ENCODE measurements at places on chromosomes 7 and 10.

GRCh38 chr7:117061751-117062150 is 108.5 kb downstream of the ST7 start:
- no peaks in the 10 kb centered on the region for H3K36me3 ChIP-seq
- H3K27me3 ChIP-seq = no peaks in the 10 kb centered on the region
- peaks cover 2% of the 10 kb centered on the region for H3K4me1 ChIP-seq
- H3K27ac ChIP-seq = no peak overlapping the region
- no peak overlapping the region for H3K4me3 ChIP-seq

GRCh38 chr10:44990302-44990655 is 10.4 kb upstream of the ZNF22 start:
- no peaks in the 10 kb centered on the region for H3K36me3 ChIP-seq
- no peak for DNase-seq
- H3K27ac ChIP-seq = no peak overlapping the region
- H3K27me3 ChIP-seq = no peaks in the 10 kb centered on the region
- no peak overlapping the region for H3K4me3 ChIP-seq

DNA sequence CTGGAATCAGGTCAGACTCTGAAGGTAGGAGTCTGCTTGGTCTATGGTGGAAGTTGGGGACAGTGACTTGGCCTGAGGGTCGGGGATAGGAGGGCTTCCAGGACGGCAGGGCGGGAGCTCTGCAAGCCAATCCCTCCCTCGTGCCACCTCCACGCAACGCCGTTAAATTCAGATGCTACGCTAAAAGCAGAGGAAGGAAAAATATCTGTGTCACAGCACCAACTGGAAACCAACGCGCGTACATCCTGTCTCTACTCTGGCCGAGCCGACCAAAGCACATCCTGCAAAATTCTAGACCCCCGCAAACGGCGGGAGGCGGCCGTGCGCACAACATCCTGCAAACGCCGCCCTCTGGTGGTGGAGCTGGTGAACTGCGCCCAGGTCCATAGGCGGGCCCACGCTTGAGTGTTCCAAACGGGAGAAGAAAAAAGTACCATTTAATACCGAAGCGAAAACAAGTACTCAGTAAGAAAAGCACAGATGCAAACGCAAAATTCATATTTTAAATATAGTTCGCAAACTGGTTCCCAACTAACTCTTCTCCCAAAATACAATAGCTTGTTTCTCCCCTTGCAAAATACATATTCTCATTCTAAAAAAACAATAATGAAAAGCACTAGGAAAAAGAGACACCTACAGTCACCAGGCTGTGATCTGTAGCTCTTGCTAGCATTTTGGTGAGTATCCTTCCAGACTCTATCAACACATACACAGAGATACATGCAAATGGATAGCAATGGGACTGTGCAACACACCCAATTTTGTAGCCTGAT is 45.7 kb upstream of the HSPA12A start:
- H3K4me1 ChIP-seq = peaks cover 21% of the 10 kb centered on the region
- peak; percentile 88 for DNase-seq
- peak overlapping the region; percentile 41 for H3K4me3 ChIP-seq
- no peaks in the 10 kb centered on the region for H3K36me3 ChIP-seq

- peaks cover 2% of the 10 kb centered on the region for H3K27me3 ChIP-seq
- peak overlapping the region; percentile 80 for H3K27ac ChIP-seq
- no peak overlapping the region for H3K4me3 ChIP-seq
- H3K36me3 ChIP-seq = no peaks in the 10 kb centered on the region
Measured at GRCh38 chr10:132932461-132933307, 9.7 kb downstream of the CFAP46 start.

DNA sequence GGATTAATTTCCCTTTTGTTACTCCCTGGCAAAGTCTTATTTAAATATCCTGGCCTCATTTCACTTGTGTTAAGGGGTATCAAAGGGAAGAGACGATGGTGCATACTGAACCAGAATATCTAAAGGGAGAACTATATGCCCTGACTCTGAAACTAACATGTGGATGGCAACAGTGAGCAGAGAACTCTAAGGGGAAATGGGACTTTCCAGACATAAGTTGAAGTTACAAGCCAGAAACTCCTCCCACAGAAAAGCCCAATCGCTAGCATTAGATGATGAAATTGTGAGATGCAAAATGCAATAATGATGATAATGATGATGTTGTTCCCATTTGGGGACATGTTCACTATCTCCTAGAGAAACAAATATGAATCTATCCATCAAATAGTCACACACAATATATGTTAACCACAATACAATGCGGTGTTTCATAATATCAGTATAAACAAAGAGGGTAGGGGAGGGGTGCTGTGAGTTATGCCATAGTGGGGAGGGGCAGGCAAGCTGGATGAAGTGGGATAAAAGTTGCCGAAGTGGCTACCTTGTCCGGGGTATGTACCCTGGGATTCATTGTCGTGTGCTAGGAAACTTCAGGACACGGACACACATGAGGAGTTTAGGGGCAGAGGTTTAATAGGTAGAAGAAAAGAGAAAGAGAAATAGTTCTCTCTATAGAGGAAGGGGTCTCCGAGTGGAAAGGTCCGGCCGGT is 37.1 kb downstream of the TMEM229A start:
- DNase-seq = no peak
- H3K36me3 ChIP-seq = no peaks in the 10 kb centered on the region
- no peak overlapping the region for H3K4me3 ChIP-seq
- H3K27ac ChIP-seq = no peak overlapping the region
- no peaks in the 10 kb centered on the region for H3K27me3 ChIP-seq
- H3K4me1 ChIP-seq = no peaks in the 10 kb centered on the region

- no peaks in the 10 kb centered on the region for H3K36me3 ChIP-seq
- H3K27ac ChIP-seq = no peak overlapping the region
- no peak overlapping the region for H3K4me3 ChIP-seq
- peaks cover 6% of the 10 kb centered on the region for H3K4me1 ChIP-seq
- DNase-seq = no peak
Measured at GRCh38 chr10:78544423-78545090, 510.9 kb downstream of the RPS24 start.
